Kidney (tissue), 22 donors: ENCODE measurements at places on chromosomes 3 and 15. TPM values are rescaled to one million over a fixed set of nuclear protein-coding genes. Genes with fewer than 3 reads are reported as not detected.

GRCh38 chr15:67244971-67245478, 9.4 kb downstream of the AAGAB start:
- no peak for DNase-seq
- no peaks in the 10 kb centered on the region for H3K4me1 ChIP-seq
- H3K36me3 ChIP-seq = no peaks in the 10 kb centered on the region

DNA sequence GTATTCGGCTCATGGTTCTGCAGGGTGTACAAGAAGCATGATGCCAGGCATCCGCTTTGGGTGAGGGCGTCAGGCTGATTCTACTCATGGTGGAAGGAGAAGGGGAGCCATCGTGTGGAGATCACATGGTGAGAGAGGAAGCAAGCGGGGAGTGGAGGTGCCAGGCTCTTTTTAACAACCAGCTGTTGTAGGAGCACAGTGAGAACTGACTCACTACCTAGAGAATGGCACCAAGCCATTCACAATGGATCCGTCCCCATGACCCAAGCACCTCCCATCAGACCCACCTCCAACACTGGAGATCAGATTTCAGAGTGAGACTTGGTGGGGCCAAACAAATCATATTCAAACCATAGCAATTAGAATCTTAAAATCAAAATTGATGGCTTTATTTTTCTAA, 259.8 kb upstream of the CTDSPL start:
- no peaks in the 10 kb centered on the region for H3K36me3 ChIP-seq
- no peaks in the 10 kb centered on the region for H3K27me3 ChIP-seq
- no peak for DNase-seq
- no peak overlapping the region for H3K4me3 ChIP-seq

GRCh38 chr15:59738676-59739075, 49.6 kb upstream of the BNIP2 start:
- no peak for DNase-seq
- H3K36me3 ChIP-seq = no peaks in the 10 kb centered on the region
- H3K4me1 ChIP-seq = no peaks in the 10 kb centered on the region
- H3K27me3 ChIP-seq = no peaks in the 10 kb centered on the region

DNA sequence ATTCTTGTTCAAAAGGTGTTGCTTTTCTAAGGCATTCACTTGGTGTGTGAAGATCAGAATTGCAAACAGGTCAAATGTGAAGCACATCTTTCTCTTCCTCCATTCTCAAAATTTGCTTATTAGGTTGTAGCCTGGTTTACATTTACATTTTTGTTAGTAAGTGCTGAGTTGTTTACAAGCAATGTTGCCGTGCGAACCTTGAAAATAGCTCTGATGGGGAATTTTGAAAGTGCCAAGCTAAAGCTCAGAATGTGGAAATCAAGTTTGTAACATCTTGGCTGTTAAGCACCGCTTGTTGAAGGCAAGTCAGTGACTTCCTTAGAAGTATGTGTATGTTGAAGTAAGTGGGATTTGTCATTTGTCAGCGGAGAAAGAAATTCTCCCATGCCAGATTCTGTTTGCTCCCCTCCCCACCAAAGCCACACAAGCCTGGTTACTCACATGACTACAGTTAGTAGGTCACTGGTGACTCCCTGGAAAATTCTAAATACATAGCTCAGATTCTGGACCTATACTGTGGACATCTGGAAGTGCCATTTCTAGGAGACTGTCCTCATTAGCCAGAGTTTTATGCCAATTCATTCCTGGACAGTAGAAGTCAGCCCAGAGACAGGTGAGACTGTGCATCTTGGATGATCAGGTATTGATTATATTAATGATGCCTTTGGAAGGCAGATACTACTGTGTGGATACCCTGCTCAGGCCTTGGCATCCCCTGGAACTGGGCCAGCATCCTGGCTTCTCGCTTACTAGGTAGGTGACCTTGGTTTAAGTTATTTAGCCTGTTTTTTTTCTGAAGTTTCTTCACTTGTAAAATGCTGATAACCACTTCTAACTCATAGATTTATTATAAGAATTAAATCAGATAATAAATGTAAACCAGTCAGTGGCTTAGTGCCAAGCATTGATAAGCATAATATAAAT, 390.6 kb upstream of the SEMA6D start:
- no peaks in the 10 kb centered on the region for H3K27me3 ChIP-seq
- no peaks in the 10 kb centered on the region for H3K4me1 ChIP-seq
- no peaks in the 10 kb centered on the region for H3K36me3 ChIP-seq
- DNase-seq = no peak
- no peak overlapping the region for H3K4me3 ChIP-seq

DNA sequence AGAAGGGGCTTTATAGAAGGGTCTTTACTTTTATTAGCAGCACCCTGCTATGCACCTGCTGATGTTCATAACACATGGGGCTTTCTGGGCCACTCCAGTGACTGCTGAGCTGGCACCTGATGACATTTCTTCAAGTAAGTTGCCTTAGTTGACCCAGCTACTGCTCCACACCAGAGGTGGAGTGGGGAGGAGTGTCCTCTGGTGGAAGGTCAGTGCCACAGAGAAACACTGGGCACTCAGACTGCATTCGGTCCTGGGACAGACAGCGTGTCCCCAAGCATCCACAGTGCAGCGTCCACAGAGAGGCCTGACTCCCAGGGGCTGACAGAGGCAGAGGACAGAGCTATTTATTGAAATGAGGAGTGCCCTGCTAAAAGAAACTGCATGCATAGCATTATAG, 74.9 kb upstream of the NSMCE3 start:
- no peak overlapping the region for H3K27ac ChIP-seq
- DNase-seq = no peak

- no peak for DNase-seq
- no peaks in the 10 kb centered on the region for H3K36me3 ChIP-seq
- H3K4me3 ChIP-seq = no peak overlapping the region
- no peaks in the 10 kb centered on the region for H3K27me3 ChIP-seq
- H3K27ac ChIP-seq = no peak overlapping the region
Measured at GRCh38 chr3:101128786-101129185, 135.6 kb upstream of the ABI3BP start.

- H3K27ac ChIP-seq = no peak overlapping the region
- no peaks in the 10 kb centered on the region for H3K27me3 ChIP-seq
- no peak overlapping the region for H3K4me3 ChIP-seq
Measured at GRCh38 chr3:22349215-22349851, 598.3 kb upstream of the ZNF385D start.

GRCh38 chr3:136932978-136933772, 24.6 kb upstream of the IL20RB start:
- no peak overlapping the region for H3K27ac ChIP-seq
- H3K4me1 ChIP-seq = no peaks in the 10 kb centered on the region
- H3K4me3 ChIP-seq = no peak overlapping the region
- DNase-seq = no peak

- H3K27ac ChIP-seq = no peak overlapping the region
- H3K27me3 ChIP-seq = no peaks in the 10 kb centered on the region
- DNase-seq = no peak
- no peaks in the 10 kb centered on the region for H3K36me3 ChIP-seq
Measured at GRCh38 chr3:39657775-39658174, 151.6 kb upstream of the MYRIP start.

DNA sequence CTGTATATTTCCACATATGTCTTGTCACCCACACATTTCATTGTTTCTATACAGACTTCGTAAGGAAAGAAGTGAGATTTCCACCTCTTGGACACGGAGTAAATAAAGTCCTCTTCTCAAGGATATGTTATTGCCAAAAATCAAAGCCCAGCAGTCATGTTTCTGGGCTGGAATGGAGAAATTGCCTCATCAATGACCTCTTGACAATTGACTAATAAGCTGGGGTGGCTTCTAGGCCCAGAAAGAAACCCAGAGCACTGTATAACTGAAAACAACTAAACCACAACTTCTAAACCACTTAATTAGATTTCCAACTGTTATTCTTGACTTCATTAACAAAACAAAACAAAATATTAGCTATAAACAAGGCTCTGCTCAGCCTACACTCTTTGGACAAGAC, 56.4 kb upstream of the SLC24A5 start:
- H3K27me3 ChIP-seq = no peaks in the 10 kb centered on the region
- no peak overlapping the region for H3K27ac ChIP-seq
- no peaks in the 10 kb centered on the region for H3K4me1 ChIP-seq
- DNase-seq = no peak
- no peaks in the 10 kb centered on the region for H3K36me3 ChIP-seq
- H3K4me3 ChIP-seq = no peak overlapping the region

- no peak overlapping the region for H3K27ac ChIP-seq
- no peak overlapping the region for H3K4me3 ChIP-seq
- no peaks in the 10 kb centered on the region for H3K27me3 ChIP-seq
- H3K4me1 ChIP-seq = no peaks in the 10 kb centered on the region
Measured at GRCh38 chr3:21216598-21216997, 534.4 kb downstream of the ZNF385D start.

- H3K36me3 ChIP-seq = no peaks in the 10 kb centered on the region
- no peaks in the 10 kb centered on the region for H3K27me3 ChIP-seq
- no peak overlapping the region for H3K4me3 ChIP-seq
Measured at GRCh38 chr3:133944181-133944580, 48.5 kb upstream of the RAB6B start.

DNA sequence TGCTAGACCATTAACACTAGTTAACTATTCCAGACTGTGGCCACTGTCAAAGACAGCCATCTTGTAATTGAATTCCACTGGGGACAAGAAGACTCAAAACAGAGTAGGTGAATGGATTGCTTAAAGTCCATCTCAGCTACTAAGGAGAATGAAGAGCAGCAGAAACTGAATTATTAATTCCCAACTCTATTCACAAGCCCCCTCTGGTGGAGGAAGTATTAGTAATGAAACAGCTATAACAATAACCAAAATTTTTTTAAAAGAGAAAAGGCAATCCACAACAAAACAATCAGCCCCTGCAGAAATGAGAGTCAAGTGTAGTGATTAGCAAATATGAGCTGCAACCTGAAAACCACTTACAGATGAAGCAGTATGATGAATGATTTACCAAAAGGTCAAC, 302.8 kb downstream of the FHIT start:
- H3K4me3 ChIP-seq = no peak overlapping the region
- H3K27ac ChIP-seq = no peak overlapping the region
- no peak for DNase-seq
- no peaks in the 10 kb centered on the region for H3K36me3 ChIP-seq
- no peaks in the 10 kb centered on the region for H3K4me1 ChIP-seq
- no peaks in the 10 kb centered on the region for H3K27me3 ChIP-seq

- H3K36me3 ChIP-seq = no peaks in the 10 kb centered on the region
- H3K4me1 ChIP-seq = no peaks in the 10 kb centered on the region
- H3K27ac ChIP-seq = no peak overlapping the region
- DNase-seq = no peak
Measured at GRCh38 chr3:95407709-95408463, 1345.0 kb downstream of the NSUN3 start.

DNA sequence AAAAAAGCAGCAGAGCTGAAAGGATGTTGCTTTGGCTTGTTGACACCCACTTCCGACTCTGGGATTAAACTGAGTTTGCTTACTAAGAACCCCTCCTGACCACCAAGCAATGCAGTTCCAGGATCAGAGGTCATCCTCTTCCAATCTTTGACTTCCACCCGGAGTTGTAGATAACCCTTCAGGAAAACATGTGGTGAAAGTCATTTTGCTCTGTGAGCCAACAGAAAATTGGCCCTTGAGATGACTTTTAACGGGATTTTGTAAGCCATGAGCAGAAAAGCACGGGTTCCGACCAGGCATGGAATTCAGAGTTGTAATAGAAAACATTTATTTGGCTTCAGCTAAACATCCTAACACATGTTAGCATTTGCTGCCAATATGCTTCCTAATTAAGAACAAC, 171.6 kb upstream of the NR2F2 start:
- peaks cover 7% of the 10 kb centered on the region for H3K4me1 ChIP-seq
- H3K4me3 ChIP-seq = no peak overlapping the region
- H3K27me3 ChIP-seq = no peaks in the 10 kb centered on the region
- DNase-seq = no peak
- H3K27ac ChIP-seq = no peak overlapping the region

DNA sequence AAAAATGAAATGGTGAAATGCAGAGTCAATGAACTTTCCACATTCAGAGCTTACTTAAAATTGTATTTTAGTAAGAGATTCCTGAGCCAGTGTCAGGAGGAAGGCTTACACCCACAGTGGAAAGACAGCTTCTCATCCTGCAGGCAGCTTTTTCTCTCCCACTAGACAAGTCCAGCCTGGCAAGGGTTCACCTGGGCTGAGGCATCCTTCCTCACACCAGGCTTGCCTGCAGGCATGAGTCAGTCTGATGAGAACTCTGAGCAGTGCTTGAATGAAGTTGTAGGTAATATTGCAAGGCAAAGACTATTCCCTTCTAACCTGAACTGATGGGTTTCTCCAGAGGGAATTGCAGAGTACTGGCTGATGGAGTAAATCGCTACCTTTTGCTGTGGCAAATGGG, 3.1 kb downstream of the CCR4 start:
- H3K27me3 ChIP-seq = no peaks in the 10 kb centered on the region
- DNase-seq = no peak
- H3K27ac ChIP-seq = no peak overlapping the region
- no peak overlapping the region for H3K4me3 ChIP-seq

GRCh38 chr3:59085976-59086375, 36.2 kb upstream of the CFAP20DC start:
- H3K4me1 ChIP-seq = no peaks in the 10 kb centered on the region
- no peak for DNase-seq
- H3K27me3 ChIP-seq = no peaks in the 10 kb centered on the region
- H3K36me3 ChIP-seq = no peaks in the 10 kb centered on the region
- H3K4me3 ChIP-seq = no peak overlapping the region

GRCh38 chr3:15007681-15008141, 57.4 kb downstream of the MRPS25 start:
- H3K27ac ChIP-seq = no peak overlapping the region
- H3K4me3 ChIP-seq = no peak overlapping the region
- H3K27me3 ChIP-seq = no peaks in the 10 kb centered on the region

DNA sequence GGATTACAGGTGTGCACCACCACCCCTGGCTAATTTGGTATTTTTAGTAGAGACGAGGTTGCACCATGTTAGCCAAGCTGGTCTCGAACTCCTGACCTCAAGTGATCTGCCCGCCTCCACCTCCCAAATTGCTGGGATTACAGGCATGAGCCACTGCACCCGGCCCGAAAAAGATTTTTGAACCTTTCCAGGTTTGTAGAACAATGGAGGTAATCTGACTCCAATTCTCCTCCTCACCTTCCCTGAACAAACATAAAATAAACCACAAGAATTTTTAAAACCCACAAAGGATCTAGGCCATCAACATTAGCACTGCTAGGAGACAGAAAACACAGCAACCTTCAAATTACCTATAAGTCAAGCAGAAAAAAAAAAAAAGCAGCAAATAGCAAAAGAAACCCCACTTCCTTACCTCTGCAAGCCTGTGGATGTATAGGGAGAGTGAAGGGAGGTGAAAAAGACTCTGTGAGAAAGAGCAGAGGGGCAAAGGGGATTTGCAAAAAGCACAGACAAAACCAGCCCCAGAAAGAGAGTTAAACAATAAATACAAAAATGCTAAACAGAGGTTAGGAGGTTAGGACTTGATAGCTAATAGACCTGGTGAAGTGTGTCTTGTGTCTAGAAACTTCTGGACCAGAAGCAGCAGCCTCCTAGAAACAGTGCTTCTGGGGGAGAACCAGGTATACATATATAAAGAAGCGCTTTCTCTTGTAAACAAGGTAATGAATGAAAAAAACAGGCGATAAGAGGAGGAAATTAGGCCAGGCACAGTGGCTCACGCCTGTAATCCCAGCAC, 32.1 kb downstream of the TFDP2 start:
- H3K4me3 ChIP-seq = no peak overlapping the region
- DNase-seq = peak; percentile 26
- H3K27ac ChIP-seq = no peak overlapping the region
- H3K36me3 ChIP-seq = no peaks in the 10 kb centered on the region
- peaks cover 5% of the 10 kb centered on the region for H3K4me1 ChIP-seq

ARID3B gene
- 6.2 TPM for total RNA-seq

CPNE9 gene
- 0.16 TPM for total RNA-seq
